Activated CD4-positive, alpha-beta memory T cell treated with anti-CD3 and anti-CD28 coated beads for 36 hours (primary cell): ENCODE measurements at places on chromosomes 7 and 10. TPM values are rescaled to one million over a fixed set of nuclear protein-coding genes. Genes with fewer than 3 reads are reported as not detected.
A peak's percentile ranks its signal among the peaks of the same experiment; 100 is the strongest.

Gene SPDYE1
- not detected for total RNA-seq

Gene VENTX
- 0.12 TPM for total RNA-seq

Gene KLF14
- total RNA-seq, result not detected

Gene ACSM6
- total RNA-seq, result not detected

Gene TFPI2
- not detected for total RNA-seq

Gene CLDN3
- not detected for total RNA-seq

DNA sequence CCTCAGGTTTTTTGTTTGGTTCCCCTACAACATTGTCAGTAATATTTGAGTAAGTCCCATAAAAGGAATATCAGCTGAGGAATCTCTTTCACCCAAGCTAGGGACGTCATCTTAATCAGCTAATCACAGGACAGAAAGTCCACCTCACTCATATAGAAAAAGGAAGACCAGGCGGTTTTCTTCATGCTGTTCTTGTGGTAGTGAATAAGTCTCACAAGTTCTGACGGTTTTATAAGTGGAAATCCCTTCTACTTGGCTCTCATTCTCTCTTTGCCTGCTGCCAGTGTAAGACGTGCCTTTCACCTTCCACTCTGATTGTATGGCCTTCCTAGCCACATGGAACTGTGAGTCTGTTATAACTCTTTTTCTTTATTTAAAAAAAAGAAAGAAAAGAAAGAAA is 308.1 kb upstream of the PFKP start:
- H3K36me3 ChIP-seq, result no peaks in the 10 kb centered on the region
- H3K4me1 ChIP-seq, result no peaks in the 10 kb centered on the region
- no peak for DNase-seq
- no peak overlapping the region for H3K4me3 ChIP-seq
- H3K27me3 ChIP-seq, result peaks cover 11% of the 10 kb centered on the region

DNA sequence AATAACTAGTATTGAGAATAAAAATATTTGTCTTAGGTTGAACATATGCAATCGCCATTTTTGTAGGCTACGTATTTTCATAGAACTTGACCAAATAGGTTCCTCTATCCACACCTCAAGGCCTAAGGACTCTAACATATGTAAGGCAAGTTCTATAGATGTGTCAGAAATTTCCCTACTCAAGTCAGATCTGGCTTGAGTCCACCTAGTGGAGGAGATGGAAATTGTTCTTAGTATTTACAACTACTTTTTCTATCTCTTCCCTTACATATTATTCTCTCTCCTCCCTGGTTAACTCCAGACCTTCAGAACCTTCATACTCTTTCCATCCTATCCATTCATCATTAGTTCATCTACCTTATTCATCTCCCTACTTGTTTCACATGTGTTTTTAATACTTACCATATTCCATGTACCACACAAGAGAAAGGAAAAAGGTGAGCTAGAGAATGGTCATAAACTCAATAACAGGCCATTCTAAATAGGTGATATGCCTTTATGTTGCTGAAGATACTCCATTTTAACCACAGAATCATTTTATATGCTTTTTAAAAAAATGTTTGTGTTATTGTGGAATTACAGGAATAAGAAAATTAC is 174.5 kb upstream of the HDAC9 start:
- no peaks in the 10 kb centered on the region for H3K4me1 ChIP-seq
- peaks cover 4% of the 10 kb centered on the region for H3K27me3 ChIP-seq
- no peak overlapping the region for H3K4me3 ChIP-seq
- H3K36me3 ChIP-seq, result no peaks in the 10 kb centered on the region
- DNase-seq, result no peak
- H3K27ac ChIP-seq, result no peak overlapping the region

DNA sequence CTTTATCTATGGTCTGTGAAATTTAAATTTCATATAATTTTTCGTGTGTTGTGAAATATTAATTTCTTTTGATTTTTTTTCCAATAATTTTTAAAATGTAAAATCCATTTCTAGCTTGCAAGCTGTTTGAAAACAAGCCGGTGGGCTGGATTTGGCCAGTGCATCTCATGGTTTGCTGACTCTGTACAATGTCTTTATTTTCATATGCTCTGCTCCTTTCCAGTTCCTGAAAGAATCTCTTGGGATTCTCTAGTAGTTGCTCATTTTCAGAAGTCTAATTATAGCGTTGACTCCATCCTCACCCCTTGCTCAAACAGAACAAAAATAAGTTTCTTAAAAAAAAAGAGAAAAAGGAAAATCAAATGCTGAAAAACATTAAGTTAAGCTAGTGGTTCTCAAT is 21.4 kb downstream of the UBN2 start:
- no peak for DNase-seq
- peaks cover 21% of the 10 kb centered on the region for H3K36me3 ChIP-seq
- H3K4me1 ChIP-seq, result no peaks in the 10 kb centered on the region
- H3K4me3 ChIP-seq, result no peak overlapping the region
- no peaks in the 10 kb centered on the region for H3K27me3 ChIP-seq

DNA sequence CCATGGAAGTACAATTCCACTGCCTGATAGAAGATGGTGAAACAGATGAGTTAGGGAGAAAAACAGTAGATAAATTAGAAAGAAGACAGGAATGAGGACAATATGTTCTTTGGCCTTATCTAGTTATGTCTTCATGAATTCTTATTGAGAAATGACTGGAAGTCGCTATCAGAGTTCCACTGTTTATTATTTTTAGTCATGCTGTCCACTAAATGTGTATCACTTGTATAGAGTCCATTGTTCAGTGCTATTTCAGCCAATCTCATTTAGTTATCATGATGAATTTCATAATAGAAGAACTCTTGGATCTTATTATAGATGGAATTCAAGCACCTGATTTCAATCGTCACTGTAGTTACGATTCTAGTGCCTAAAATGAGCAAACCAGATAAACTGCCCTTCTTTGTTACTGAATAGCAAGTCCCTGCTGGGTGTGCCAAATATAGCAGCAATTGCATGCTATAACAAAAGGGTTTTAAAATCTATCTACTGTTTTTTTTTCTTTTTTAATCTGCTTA is 177.7 kb upstream of the COL1A2 start:
- DNase-seq, result no peak
- no peaks in the 10 kb centered on the region for H3K36me3 ChIP-seq
- H3K4me3 ChIP-seq, result no peak overlapping the region

- H3K27me3 ChIP-seq, result no peaks in the 10 kb centered on the region
- no peak for DNase-seq
- peak overlapping the region; percentile 87 for H3K27ac ChIP-seq
- H3K36me3 ChIP-seq, result peaks cover 5% of the 10 kb centered on the region
- H3K4me3 ChIP-seq, result no peak overlapping the region
These were observed 301.5 kb downstream of the CCDC3 start for GRCh38 chr10:12699781-12700556.

DNA sequence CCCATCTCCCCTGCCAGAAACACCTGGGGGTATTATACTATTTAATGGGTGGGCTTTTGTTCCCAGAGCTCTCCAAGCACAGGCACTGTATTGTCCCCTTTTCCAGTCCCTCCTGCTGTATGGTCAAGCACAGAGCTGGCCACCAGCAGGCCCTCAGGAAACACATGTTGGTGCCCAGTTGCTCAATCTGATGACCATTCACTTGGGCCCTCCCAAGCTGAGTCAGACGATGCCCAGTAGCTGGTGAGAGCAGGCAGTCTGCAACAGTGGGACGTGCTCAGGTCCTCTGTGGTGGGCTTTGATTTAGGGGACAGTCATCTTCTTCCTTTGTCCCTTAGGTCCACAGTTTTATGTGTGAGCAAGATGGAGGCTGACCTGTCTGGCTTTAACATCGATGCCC is 11.8 kb downstream of the SFXN2 start:
- H3K4me3 ChIP-seq, result no peak overlapping the region
- no peaks in the 10 kb centered on the region for H3K27me3 ChIP-seq
- H3K27ac ChIP-seq, result no peak overlapping the region
- peaks cover 6% of the 10 kb centered on the region for H3K4me1 ChIP-seq
- H3K36me3 ChIP-seq, result peaks cover 33% of the 10 kb centered on the region

DNA sequence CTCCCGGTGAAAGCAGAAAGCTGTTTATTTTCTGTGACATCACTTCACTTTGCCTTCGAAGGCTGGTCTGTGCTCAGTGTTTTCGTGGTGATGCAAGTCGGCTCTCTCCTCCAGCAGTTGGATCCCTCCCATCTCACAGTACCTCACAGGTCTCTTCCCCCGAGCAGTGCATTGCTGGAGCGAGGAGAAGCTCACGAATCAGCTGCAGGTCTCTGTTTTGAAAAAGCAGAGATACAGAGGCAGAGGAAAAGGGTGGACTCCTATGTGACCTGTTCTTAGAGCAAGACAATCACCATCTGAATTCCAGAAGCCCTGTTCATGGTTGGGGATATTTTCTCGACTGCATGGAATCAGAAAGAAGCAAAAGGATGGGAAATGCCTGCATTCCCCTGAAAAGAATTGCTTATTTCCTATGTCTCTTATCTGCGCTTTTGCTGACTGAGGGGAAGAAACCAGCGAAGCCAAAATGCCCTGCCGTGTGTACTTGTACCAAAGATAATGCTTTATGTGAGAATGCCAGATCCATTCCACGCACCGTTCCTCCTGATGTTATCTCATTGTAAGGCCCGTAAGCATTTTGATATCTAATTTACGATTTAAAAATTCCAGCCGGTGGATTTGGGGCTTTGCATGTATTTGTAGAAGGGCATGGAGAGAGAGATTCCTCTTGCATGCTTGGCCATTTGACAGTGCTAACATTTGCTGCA is at the start of gene LGI1:
Gene LGI1, plus strand, starts transcription at position 136 of the 707 bp plus-strand sequence. Its CDS starts 209 bp downstream, at position 345.
- DNase-seq, result no peak
- no peaks in the 10 kb centered on the region for H3K36me3 ChIP-seq
- H3K27ac ChIP-seq, result no peak within 1 kb of the TSS
- H3K4me3 ChIP-seq, result no peak within 1 kb of the TSS
- peaks cover 10% of the 10 kb centered on the region for H3K4me1 ChIP-seq

- no peaks in the 10 kb centered on the region for H3K4me1 ChIP-seq
- H3K36me3 ChIP-seq, result no peaks in the 10 kb centered on the region
- no peak overlapping the region for H3K27ac ChIP-seq
These were observed 57.1 kb upstream of the ABLIM1 start for GRCh38 chr10:114715171-114715670.

DNA sequence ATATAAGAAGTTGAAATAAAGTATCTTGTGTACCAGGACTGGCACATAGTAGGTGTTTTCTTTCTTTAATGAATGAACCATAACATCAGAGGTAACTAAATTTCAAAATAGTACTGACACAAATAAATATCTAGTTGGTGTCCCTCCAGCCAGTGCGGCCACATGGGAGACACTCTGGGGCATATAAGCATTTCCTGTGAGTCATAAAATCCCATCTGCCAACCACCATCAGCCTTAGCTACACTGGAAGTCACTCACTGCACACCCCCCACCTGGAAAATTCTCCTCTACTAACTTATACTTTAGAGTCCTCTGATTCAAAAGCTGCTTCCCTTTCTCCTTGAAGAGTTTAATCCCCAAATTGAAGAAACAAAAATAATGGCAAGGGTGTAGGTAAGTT is 32.5 kb downstream of the DYDC1 start:
- DNase-seq, result no peak
- no peak overlapping the region for H3K4me3 ChIP-seq

DNA sequence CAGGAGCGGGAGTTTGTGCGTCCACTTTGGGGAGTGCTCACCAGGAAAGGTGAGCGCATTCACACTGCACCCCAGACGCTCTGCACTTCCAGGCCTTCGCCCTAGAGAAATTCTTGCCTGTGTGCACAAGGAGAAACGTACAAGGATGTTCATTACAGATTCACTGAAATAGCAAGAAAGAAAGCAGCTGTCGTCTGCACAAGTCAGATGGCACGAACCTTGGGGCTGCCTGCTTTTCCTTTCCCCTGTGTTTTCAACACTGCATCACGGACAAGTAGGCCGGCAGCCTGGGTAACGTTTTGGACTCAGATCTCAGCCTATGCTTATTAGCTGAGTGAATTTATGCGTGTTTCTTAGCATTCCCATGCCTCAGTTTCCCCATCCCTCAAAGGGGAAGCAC is 546.8 kb upstream of the FOXK1 start:
- no peaks in the 10 kb centered on the region for H3K36me3 ChIP-seq
- no peak overlapping the region for H3K27ac ChIP-seq
- no peaks in the 10 kb centered on the region for H3K27me3 ChIP-seq
- DNase-seq, result no peak

GRCh38 chr7:33044401-33044718 is 18.2 kb downstream of the NT5C3A start:
- no peak overlapping the region for H3K4me3 ChIP-seq
- peaks cover 2% of the 10 kb centered on the region for H3K36me3 ChIP-seq
- peaks cover 45% of the 10 kb centered on the region for H3K4me1 ChIP-seq
- H3K27ac ChIP-seq, result peak overlapping the region; percentile 0
- no peaks in the 10 kb centered on the region for H3K27me3 ChIP-seq
- DNase-seq, result no peak

DNA sequence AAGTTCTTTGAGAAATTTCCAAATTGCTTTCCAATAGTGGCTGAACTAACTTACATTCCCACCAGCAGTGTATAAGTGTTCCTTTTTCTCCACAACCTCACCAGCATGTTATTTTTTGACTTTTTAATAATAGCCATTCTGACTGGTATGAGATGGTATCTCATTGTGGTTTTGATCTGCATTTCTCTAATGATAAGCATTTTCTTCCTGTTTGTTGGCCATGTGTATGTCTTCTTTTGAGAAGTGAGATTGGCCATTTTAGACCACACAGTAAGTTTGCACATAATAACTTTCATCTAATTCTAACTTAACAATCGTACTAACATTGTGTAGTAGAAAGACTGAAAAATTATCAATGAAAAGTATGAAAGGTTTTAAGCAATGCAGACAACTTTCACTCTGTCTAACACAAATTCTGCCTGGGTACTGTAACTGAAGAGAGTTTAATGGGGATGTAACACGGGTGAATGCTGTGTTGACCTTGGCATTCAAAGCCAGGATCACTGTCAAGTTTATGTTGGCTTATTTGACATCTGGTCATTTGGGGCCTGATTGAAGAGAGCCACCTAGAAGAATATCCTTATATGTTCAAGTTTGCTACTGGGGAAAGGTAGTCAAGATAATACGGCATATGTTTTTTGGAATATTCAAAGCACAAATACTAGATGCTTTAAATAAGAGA is 50.4 kb downstream of the FAM171A1 start:
- DNase-seq, result no peak
- H3K27ac ChIP-seq, result no peak overlapping the region
- H3K36me3 ChIP-seq, result no peaks in the 10 kb centered on the region
- no peaks in the 10 kb centered on the region for H3K27me3 ChIP-seq
- H3K4me3 ChIP-seq, result no peak overlapping the region

- peak; percentile 76 for DNase-seq
- H3K4me1 ChIP-seq, result peaks cover 40% of the 10 kb centered on the region
- H3K27ac ChIP-seq, result peak overlapping the region; percentile 58
These were observed 134.3 kb downstream of the PRKCQ start for GRCh38 chr10:6445671-6446316.
